ENCODE measurements at places on chromosomes 4 and X.

DNA sequence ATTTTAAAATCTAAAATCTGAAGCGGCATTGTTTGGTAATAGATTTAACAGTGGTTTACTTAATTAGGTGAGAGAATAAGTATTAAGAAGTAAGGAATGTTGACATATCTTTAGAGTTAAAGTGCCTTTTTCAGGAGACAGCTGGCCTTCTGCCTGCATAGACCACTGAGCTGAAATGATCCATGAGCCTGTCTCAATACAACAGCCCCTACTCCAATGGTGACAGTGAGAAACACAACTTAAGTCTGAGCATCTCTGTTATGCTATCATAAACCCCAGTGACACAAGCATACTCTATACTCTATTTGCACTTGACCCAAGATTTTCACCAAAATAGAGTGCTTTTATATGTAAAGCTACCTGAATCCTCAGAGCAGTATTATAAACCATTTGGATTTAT, 137.9 kb downstream of the GRIA2 start:
- DNase-seq, result no peak

DNA sequence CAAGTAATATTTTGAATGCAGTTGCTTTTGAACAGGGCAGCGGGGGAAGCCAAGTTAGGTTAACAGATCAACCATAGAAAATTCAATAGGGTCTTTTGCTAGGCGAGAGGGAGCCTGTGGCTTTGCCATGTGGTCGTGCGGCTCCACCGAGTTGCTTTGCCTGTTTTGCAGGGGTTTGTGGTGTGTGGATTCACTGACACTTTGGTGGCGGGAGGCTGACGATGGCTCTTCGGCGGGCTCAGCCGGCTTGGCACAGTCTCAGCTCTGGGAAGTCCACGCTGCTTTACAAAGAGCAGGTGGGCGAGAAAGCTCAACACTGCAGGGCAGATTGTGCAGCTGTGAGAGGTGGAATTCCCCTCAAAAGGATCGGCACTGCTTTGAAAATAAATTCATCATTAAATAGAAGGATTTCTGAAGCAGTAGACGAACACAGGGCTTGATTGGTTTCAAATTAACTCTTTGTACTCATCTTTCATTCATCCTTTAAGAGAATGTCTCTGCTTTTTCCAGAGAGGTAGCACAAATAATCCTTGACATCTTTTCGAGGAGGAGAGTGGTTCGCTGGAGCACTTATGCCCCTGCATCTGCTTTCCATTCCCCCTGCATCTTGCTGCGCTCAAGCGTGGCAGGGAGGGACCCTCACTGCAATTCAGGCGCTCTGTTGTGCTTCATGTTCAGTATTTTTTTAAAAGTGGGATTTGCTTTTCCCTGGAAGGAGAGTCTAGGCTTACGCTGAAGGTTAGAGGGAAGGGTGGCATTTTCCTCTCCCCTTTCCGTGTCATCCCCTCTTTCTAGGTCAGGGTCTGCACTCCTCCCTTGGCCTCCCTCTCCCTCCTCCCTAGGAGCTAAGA, 201.8 kb upstream of the LEF1 start:
- peak; percentile 22 for DNase-seq

DNA sequence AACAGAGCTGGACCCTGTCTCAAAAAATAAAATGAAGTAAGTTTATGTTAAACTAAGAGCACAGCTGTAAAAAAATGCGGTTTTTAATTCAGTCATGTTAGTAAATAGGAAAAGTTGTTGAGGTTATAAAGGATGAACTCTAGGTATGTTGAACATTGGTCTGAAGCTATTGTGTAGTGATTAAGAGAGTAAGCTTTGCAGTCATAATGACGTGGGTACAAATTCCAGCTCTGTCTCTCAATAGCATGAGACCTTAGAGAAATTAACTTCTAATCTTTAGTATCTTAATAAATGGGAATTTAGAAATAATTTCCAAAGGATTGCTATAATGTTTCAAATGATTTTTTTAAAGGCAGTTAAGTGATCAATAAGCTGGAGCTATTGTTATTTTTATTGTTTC, 2.9 kb upstream of the YTHDC1 start:
- DNase-seq, result no peak

- no peak for DNase-seq
Observed at GRCh38 chrX:111445485-111445884, 33.5 kb upstream of the DCX start.

DNA sequence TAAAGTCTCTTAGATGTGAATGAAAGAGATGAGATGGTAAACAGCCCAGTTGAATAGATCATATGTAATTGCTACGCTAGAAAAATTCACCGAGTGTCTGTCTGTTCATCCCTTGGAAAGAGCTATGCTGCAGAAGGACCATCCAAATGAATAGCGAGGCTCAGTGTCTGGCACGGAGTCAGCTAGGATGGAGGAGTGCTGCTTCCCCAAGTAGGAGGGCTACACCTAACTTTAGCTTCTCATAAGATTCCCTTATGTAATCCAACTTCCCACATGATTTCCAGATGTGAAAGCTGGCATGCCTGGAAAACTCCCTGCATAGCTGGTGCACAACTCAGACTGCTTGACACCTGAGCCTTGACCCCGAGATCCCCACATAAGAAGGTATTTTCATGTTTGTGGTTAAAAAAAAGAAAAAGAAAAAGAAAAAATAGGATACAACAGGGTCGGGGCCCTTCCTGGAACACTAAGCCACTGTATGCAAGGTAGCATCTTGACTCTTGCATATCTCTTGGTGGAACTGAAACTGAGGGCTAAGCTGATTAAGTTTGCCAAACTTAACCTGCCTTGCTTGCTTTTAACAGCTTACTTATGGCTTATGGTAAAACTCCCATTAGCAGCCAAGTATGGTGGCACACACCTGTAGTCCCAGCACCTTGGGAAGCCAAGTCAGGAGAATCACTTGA, 82.3 kb downstream of the FREM3 start:
- DNase-seq, result no peak

DNA sequence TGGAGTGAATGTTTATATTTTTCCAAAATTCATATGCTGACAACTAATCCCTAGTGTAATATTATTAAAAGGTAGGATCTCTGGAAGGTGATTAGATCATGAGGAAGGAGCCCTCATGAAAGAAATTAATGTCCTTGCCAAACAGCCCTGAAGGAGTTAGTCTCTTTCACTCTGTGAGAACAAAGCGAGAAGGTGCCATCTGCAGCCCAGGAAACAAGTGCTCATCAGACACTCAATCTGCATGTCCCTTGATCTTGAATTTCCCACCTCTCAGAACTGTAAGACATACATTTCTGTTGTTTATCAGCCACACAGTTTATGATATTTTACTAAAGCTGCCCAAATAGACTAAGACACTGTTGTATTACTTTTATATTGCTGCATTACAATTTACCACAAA, 1283.4 kb downstream of the PCDH7 start:
- DNase-seq, result no peak

- DNase-seq, result no peak
Observed at GRCh38 chr4:137213372-137214173, 318.7 kb downstream of the PCDH18 start.

Data from stimulated activated CD4-positive, alpha-beta T cell treated with anti-CD3 and anti-CD28 coated beads, Interleukin-1b, Interleukin-23, amount 100 ng/mL, for 1 hour (primary cell).